ENCODE measurements at places on chromosomes 7 and 10.

GRCh38 chr7:138546064-138546619 is 86.1 kb downstream of the TRIM24 start:
- DNase-seq, result no peak

- no peak for DNase-seq
Measured at GRCh38 chr10:47156873-47157272, 143.1 kb upstream of the GDF10 start.

DNA sequence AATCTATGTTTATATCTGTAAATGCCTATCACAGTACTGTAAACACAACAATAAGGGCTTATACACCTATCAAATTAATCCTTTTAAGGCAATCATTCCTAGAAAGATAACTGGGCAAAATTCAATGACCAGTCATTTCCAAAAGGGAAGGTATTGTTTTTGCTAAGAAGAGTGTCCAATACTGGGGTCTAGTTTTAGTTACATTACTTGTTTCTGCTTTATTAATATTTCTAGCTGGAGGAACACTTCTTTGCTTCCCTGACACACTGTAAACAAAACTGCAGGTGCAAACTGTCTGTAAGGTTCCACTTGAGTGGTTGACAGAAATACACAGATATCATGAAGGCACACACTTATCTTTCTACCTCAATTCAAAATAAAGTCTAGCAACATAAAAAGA is 84.2 kb upstream of the FAM133B start:
- DNase-seq, result no peak

DNA sequence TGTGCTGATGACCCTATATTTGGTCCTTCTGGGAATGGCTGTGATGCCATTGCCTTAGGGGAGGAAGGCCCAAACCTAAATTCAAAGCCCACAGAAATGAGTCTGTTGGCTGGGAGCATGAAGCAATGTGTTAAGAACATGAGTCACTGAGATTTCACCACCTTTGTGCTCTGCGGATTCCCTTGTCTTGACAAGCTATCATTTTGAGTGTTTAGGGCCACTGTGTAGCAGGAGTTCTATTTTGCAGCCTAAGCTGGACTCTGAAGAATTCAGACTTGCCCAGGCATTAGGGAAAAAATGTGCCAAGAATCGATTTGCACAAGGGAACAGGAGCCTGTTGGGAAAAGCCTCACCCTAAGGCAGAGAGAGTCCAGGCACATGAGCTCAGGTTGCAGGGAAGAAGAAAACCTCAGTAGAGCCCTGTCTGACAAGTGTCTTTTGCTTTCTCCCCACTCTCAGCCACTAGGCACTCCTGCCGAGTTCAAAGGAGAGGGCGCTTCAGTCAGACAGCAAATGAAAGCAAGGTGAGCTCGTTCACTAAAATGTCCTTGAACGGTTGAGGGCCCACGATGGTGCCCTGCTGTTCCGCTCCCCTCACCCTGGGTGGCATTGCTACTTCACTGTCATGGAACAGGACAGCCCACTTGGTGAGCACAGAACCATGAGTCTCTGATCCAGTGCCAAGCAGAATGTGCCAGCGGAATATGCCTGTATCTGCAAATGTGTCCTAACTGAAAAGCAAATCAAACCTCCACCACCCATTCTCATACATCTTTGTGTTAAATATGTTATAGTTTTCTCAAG is 93.6 kb downstream of the PRLHR start:
- DNase-seq, result peak; percentile 100

DNA sequence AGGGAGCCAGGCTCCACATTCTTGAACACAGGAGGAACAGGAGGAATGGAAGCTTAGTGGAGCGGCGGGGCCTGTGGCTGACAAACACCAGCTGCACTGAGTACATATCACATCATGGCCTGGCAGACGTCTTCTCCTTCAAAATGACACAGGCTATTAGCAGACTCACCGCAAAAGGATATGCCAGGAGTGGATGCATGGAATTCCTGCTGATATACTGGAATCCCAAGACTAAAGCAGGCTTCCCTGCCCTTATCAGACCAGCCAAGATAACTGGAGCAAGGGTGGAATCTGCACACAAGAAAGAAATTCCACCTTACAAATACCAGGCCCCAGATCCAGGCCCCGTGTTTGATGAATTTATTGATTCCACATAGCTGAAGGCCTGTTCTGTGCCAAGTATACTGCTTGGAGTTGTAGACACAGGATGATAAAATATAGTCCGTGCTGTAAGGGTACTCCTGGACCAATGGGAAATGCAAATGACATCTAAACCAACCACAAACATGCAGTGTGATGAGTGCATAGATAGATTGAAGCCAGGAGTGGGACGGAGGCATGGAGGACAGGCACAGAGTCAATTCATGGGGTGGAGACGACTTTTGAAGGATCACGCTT is 480.5 kb upstream of the ZMIZ1 start:
- no peak for DNase-seq

DNA sequence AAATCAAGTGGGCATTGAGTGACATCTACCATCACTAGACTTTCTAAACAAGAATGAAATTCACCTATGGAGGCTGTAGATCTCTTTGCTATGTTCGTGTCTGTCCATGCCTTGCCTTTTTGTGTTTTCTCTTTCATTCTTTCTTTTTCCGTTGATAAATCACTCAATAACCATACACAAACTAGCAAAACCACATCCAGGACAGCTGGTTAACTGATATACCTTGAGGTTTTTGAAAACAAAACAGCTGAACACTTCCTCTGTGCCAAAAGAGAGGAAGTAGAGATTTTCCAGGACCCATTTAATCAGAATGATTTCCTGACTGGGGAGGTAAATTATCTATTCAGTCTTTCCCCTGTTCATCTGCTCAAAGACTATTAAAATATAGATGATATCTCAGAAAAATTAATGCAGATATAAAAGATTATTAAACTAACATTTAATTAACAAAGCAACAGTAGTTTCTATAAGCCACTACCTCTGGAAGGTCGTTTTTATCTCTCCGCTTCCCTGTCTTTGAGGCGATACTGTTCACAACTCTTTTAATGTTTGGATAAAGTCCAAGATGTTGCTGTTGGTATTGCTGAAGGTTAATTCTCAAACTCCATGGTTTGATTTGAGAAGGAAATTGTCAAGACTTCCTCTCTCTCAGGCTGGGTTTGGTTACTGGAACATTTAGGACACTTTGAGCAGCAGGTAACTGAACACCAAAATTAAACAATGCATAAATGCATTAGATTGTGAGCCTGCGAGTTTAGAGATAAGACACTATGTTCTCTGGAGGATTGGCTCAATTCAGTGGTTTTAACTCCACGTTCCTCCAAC is 24.4 kb upstream of the C10orf67 start:
- no peak for DNase-seq

- no peak for DNase-seq
Measured at GRCh38 chr10:23493711-23494110, 54.8 kb downstream of the OTUD1 start.

- DNase-seq, result peak; percentile 33
Measured at GRCh38 chr7:106384373-106384772, 99.6 kb upstream of the NAMPT start.

- DNase-seq, result no peak
Measured at GRCh38 chr7:148738737-148739535, 40.2 kb downstream of the CUL1 start.

DNA sequence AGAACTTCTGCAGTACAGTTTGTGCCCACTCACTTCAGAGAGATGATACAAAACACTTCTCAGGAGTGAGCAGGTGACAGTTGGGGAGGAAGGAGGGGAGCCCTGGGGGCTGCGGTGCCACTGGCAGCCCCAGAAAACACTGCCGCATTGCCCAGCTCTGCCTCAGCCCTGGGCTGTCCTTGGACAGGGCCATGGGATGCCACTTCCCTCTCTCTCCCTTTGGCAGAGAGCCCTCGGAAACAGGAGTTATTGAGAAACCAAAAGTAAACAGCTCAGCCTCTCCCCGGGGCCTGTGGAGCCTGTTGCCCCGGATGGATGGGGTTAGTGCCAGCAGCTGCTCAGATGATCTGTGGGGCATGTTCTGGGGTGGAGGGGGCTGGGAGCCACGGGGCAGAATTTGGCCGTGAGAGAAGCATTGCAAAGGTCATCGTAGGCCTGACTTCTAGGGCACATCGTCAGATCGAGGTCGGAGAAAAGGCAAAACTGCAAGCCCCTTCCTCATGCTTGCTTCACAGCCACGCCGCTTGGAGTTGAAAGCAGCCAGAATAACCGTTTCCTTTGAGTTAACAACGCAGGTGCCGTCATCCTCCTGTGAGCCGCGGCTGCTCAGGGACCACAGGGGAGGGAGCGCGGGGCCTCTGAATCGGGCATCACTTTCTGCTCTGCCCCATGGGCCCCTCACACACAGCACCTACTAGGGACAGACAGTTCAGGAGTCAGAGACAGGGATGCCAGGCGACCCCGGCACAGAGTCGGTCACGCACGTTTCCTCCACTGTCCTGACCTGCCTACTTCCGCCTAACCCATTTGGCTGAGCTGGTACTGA is 256.4 kb downstream of the CAMK1D start:
- peak; percentile 71 for DNase-seq

- DNase-seq, result peak; percentile 62
Measured at GRCh38 chr10:101438881-101439391, 85.0 kb downstream of the BTRC start.

- DNase-seq, result no peak
Measured at GRCh38 chr7:45699726-45700390, 125.7 kb downstream of the ADCY1 start.

- no peak for DNase-seq
Measured at GRCh38 chr7:70505468-70505867, 626.5 kb upstream of the GALNT17 start.

GRCh38 chr10:97050205-97050745 is 135.5 kb downstream of the SLIT1 start:
- DNase-seq, result no peak

- DNase-seq, result no peak
Measured at GRCh38 chr7:129522088-129522970, 20.0 kb downstream of the SMKR1 start.

GRCh38 chr7:106062521-106062931 is 49.6 kb downstream of the SYPL1 start:
- peak; percentile 94 for DNase-seq

DNA sequence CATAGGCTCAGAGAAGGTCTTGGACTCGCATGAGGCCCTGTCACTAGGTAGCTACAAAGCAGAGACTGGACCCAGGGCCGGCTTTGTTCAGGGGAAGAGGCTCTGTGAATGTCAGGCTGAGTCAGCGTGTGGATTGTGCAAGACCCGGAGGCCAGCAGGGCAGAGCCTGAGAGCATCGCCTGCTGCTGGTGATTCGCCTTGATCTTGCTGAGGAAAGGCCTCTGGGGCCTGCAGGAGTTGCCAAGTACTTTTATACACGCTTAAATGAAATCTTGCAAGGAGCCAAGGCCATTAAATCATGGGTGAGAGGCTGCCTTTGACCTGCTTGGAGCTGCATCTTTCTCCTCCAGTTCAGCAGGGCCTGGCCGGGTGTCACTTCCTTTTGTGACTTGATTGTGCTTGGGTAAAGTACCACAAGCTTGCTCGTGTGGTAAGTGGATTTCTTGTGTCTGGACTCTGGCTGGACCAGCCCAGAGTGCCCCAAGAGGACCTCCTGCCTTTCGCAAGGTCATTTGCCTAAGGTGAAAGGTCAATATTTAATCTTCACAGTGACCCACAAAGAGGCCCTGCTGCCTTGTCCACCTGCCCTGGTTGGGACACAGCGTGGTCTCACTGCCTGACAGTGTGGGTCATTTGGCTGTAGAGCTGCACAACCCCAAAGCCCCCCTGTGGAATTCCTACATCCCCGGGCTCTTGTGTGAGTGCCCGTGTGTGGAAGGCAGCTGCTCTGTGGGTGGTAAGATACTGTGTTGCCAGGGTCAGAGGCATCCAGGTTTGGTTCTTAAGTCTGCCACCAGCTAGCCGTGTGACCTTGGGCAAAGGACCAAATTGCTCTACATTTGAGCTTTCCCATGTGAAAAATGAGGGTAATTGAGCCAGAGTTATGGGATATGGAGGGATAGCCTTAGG is 38.6 kb upstream of the SH2D4B start:
- DNase-seq, result peak; percentile 92

DNA sequence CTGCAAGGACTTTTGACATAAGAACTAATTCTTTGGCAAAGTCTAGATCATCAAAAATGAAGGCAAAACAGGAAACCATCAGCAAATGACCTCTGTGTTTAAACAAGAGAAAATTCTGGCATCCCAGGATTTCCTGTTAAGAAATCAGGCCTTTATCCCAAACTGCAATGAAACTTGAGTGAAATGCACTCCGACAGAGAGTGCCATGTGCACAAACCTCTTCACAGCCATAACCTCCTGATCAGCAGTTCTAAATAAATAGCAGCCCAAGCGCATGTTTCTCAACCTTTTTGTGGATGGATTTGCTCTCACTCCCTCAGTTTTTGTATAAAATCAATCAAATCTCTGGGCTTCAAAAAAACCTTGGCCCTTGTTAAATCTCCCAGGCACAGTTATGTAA is 107.7 kb upstream of the EEPD1 start:
- DNase-seq, result no peak

- no peak for DNase-seq
Measured at GRCh38 chr10:13512564-13512963, 16.2 kb downstream of the BEND7 start.

DNA sequence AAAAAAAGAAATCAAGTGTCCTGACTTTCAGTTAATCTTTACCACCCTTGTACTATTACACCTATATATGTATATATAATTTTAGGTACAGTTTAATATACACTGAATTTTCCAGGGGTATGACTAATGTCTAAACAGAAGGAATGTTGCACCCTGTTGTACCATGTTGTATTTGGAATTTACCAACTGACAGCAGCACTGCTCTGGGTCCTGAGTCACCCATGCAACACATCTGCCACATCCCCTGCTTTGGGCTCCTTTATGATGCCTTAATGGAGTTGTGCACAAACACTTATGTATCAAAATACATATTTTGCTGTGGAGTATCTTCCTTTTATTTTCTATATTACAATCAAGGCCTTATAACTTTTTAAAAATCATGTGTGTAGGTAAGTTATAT is 21.2 kb downstream of the YAE1 start:
- peak; percentile 72 for DNase-seq

- peak; percentile 55 for DNase-seq
Measured at GRCh38 chr10:118369641-118370205, 27.6 kb upstream of the FAM204A start.

- DNase-seq, result no peak
Measured at GRCh38 chr7:100019908-100020307, 4.5 kb downstream of the ZKSCAN1 start.

DNA sequence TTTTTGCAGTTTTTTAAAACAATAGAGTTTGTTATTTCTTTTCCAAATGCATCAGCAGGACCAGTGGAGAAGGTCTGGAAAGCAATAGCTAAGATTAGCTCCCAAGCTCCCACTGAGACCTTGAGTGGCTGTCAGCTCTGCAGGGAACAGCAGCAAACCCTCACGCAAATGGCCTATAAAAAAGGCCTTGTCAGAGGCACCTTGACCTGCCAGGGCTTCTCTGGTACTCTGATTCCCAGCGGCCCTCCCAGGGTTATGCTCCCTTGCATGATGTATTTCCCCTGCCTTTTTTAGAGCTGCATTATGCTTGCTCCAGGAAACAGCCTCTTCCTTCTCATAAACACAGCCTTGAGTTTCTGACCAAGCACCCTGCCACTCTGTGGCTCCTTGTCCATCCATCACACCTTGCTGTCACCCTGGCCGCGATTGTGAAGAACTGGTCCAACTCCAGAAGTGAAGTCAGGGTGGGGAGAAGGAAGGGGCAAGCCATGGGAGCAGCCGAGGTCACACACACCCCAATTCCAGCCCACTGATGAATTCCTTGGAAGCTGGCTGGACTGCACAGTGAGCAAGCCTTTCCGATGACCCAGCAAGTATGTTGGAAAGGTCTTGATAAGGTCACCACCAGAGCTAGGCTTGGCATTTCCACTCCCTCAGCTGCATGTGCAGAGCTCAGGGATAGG is 35.3 kb upstream of the NKX2-3 start:
- DNase-seq, result no peak

- DNase-seq, result peak; percentile 48
Measured at GRCh38 chr10:103295374-103296015, 18.6 kb downstream of the INA start.

- no peak for DNase-seq
Measured at GRCh38 chr7:17472939-17473338, 174.5 kb downstream of the AHR start.

Data from bronchial epithelial cell (primary cell).